ENCODE measurements at places on chromosomes 2 and 18.

DNA sequence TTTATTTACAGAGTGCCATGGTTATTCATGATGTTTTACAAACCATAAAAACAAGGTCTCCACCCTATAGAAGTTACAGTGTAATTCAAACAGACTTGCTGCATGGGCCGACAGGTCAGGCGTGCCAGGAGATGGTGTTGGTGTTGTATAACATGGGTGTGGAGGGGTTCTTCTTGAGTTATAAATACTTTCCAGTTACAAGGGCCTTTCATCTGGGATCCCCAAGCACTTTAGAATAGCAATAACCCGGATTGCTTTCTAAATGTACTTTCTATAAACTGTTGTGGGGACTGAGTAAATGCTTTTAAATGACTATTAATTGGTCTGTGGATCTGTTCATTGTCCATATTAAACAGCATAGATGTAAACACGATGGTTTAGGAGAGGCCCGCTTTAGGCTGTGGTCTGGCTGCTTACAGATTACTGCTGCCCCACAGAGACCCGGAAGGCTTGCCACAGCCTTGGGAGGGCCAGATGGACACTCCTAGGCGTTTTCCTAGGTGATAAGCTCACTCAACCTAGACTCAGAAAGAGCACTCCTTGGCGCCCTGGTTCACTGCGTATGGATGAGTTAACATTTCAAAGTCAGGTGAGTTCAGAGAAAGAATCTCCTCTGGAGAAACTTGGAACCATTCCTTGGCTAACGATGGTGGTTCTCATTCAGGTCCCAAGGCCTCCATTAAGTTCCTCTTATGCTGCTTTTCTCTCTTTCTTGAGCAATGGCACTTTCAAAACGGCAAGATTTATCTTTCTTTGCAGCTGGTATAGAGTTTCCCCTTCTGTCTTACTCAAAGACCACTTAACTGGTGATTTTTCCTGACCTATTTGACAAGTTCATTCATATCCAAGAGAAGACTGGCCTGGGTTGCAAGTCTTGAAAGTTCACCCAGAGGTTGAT lies 3.6 kb upstream of the KIAA2012 start:
- no peak for DNase-seq

DNA sequence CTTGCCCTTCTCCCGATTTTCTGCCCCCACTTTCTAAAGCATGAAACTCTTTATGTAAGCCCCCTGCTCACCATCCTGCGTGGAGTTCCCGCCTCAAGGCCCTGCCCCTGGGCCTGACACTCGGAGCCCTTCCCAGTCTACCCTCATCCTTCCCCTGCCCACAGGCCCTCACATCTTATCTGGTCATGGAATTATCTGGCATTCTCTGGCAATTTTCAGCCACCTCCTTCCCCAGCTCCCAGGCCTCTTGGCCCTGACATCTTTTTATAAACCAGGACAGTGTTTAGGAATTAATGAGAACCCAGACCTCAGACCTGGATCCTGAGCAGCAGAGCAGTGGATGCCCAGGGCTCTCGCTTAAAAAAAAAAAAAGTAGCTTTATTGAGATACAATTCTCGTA lies 61.7 kb downstream of the BOLA3 start:
- no peak for DNase-seq

GRCh38 chr18:57063601-57064103 lies 83.2 kb upstream of the BOD1L2 start:
- no peak for DNase-seq

GRCh38 chr2:172282944-172283343 lies 144.4 kb upstream of the ITGA6 start:
- DNase-seq = no peak

All from LNCaP clone FGC (cell line).